Hippocampal formation (tissue), 2 donors: ENCODE measurements at places on chromosomes 4 and X.

DNA sequence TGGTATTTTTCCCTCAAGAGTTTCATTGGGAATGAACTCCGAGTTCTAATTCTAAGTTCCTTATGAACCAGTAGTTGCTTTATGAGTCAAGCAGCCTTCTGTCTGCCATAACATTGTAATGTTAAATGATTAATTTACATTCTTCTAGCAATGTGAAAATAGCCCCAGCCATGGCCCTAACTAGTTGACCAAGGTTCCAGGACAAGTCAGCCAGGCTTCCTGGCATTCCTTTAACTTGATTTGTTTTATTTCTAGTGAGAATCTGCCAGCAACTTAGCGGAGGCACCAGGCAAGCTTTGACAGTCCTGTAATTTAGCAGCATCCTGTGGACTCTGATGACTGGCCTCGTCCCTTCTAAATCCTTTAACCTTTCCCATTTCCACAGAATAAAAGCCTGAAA is 69.0 kb downstream of the GLRA2 start:
- no peak for DNase-seq

DNA sequence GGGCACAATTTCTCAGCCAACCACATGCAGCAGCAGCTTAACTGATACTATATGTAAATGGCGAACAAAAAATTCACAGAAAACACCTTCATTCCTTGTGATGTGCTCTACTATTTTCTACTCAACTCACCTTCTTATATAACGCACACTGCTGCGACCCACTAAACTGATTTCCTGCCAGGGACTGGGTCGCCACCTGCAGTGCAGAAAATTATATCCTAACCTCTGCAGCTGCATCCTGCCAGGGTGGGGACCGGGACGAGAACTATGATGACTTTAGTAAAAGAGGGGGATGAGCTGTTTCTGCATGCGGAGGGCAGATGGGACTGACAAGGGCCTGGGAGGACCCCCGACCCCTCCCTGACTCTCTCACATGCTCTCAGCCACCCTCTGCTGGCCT is 27.4 kb downstream of the ABLIM2 start:
- DNase-seq = no peak

DNA sequence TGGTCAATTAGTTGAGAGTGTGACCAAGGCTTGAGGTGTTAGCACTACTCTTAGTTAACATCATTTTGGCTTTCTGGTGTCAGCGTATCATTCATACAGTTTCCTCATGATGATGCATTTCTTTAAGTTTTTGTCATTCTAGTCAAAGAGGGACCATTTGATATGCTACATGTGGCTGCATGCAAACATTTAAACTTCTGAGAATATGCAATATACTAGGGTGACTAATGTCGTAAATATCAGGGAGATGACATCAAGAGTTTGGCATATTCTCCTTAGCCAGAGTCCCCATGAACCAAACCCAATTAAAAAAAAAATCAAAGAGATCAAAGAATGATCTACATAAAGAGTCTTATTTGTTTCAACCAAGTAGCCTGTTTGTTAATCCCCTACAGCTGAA is 537.4 kb upstream of the PCDH7 start:
- no peak for DNase-seq

GRCh38 chr4:176340871-176341685 is 21.3 kb downstream of the SPCS3 start:
- DNase-seq = no peak

DNA sequence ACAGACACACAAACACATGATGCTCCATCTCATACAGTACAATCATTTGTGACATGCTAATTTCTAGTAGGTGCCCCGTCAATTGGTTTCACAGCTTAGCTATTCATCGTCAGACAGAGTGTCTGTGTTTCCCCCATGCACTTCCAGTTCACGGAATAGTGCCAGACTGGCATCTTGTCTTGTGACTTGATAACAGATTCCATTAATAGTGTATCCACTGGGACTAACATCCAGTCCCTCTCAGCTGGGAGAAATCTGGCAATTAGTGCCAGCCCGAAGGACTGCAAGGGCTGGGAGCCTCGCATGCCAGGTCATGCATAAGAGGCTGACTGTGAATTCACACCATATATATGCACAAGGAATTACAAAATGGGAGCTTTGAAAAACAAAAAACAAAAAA is 20.2 kb upstream of the GATB start:
- DNase-seq = peak; percentile 9

DNA sequence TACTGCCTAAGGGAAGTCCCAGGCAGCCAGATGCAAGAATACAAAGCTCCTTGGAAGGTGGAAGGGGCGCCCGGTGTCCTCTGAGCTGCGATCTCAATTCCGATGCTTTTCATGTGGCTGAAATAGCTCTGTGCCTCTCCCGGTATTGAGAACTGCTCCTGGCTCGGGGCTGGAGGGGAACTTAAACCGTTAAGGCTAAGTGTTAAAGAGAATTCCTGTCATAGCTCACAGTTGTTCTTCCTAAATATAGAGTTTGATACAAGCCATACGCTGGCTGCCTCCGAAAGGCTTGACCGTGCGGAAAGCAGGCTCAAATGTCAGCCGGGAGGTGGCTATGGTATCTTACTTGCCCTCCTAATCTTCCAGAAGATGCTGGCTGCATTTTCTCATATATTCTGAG is at the start of gene SMPX:
SMPX (minus strand) TSS at position 157 of the 400 bp plus-strand sequence. CDS start 3,826 bp downstream, outside the sequence.
- no peak for DNase-seq

DNA sequence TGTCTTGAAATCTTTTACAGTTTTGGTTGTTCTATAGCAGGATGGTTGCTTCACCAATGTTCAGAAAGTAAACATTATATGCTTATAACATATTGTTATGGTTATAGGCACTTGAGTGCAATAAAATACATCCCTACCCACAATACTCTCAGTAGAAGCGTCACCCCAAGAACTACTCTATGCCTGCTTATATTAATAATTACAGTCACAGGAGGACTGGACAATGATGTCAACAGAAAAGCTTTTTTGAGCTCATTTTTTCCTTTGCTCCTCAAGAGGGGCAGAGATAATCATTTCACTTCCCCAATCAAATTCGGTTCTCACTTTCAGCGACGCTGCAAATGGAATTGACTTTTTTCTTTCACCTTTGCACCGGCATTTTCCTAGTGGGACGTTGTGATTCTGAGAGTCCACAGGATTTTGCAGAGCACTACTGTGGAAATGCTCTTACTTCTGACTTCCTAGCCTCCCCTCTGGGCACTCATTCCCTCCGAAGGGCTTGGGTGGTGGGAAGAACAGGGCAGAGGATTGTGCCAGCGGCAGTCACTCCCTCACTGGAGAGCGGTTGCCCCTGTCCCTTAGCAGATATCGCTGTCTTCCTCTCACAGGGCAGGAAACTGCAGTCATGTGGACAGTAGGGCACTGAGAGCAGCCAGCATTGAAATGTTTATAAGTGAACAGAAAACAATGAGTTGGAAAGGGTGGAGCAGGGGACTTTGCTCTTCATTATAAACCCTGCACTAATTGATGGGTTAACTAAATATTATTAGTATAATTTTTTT is 24.9 kb upstream of the SGMS2 start:
- DNase-seq = no peak

DNA sequence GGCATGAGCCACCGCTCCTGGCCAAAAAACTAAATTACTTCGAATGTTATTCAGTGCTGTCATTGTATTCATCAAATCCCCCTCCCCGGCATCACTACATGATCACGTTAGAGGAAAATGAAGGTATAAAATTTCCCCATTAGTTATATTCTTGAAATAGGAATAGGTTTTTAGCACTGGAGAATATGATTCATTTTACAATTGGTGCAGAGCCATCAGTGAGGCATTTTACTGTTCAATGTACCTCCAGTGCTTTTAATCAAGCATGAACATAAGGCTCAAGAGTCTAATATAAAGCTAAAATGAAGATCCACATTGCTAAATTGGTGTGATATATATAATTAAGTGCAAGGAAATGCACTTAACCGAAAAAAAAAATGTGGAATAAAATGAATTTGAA is 18.3 kb downstream of the KLF3 start:
- DNase-seq = no peak

DNA sequence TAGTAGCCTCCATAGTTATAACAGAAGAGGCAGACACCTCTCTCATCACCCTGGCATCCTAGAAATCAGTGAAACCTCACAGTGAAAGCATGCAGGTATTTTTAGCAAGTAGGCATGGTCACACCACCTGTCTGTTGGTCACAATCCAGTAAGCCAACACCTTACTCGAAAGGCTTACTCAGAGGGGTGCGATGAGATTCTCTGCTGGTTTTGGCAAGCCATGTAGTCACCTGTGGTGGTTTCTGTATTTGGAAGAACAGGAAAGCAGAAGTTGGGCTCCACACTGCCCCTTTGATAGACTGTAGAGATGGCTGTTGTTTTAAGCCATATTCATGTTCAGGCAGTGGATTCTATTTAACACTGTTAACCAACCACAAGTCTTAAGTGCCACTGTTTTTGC is 134.7 kb downstream of the DCLK2 start:
- DNase-seq = no peak

DNA sequence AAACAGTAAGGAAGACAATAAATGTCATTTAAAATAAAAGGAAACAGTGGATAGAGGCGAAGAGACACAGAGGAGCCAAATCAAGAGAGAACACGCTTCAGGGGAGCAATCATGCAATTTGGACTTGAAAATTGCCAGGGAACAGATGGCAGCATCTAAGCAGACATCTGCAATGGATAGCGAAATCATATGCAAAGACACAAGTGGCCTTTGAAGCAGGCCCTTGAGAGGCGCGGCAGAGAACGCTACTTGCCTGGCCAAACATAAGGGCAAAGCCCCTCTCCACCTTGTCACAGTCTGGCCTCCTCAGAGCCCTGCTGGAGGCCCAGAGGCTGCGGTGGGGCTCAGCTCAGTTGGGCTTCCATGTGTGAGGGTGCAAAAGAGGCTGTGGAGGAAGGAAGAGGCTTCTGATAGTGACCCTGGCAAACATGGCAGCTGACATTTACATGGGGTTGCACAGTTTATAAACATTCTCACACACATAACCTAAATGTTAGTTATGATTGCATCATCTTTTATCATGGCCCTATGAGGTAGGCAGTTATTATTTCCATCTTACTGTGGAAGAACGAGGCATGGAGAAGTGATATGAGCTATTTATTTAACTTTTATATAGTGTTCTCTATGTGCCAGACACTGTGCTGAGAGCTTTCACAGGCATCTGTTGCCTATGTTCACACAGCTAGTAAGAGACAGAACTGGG is 18.3 kb downstream of the ADGRG4 start:
- DNase-seq = no peak

- no peak for DNase-seq
Observed at GRCh38 chr4:123412700-123413512, 16.3 kb downstream of the SPRY1 start.

GRCh38 chr4:139685180-139685579 is 19.6 kb downstream of the MGST2 start:
- no peak for DNase-seq

DNA sequence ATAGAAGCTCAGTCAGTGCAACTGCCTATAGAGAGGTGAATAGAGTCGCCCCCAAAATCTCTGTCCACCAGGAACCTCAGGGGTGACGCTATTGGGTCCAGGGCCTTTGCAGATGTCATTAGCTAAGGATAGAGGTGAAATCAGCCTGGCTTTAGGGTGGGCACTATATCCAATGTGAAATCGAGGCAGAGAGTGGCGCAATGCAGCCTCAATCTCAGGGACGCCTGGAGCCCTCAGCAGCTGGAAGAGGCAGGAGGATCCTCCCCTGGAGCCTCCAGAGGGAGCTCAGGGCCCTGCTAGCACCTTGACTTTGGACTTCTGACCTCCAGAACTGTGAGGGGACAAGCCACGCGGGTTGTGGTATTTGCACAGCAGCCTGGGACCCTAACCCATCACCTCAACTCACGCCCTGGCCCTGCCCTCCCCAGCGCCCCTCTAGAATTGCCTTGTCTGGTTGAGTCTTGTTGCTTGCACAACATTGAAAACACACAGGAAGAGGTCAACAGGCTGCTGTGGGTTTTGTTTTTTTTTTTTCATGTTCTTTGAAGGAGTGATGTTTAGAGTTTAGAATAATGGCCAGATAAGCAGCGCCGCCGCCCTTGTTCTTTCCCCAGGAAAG is 89.4 kb upstream of the PSAPL1 start:
- DNase-seq = no peak

- DNase-seq = no peak
Observed at GRCh38 chr4:181372014-181372413, 871.2 kb upstream of the TENM3 start.

- DNase-seq = no peak
Observed at GRCh38 chr4:42778349-42778748, 114.2 kb upstream of the GRXCR1 start.

- DNase-seq = no peak
Observed at GRCh38 chrX:153365670-153366069, 31.7 kb downstream of the ZNF275 start.

- no peak for DNase-seq
Observed at GRCh38 chrX:98654565-98654964, 1755.5 kb downstream of the PCDH19 start.

- DNase-seq = peak; percentile 53
Observed at GRCh38 chrX:42714981-42715700, 62.8 kb downstream of the PPP1R2C start.
